ENCODE measurements at places on chromosomes 13 and 19.

GRCh38 chr13:83666141-83666540 lies 216.1 kb downstream of the SLITRK1 start:
- DNase-seq = no peak

- no peak for DNase-seq
Measured at GRCh38 chr19:4976401-4977298, 7.7 kb downstream of the KDM4B start.

GRCh38 chr13:24277761-24278160 lies 31.6 kb upstream of the C1QTNF9 start:
- DNase-seq = no peak

DNA sequence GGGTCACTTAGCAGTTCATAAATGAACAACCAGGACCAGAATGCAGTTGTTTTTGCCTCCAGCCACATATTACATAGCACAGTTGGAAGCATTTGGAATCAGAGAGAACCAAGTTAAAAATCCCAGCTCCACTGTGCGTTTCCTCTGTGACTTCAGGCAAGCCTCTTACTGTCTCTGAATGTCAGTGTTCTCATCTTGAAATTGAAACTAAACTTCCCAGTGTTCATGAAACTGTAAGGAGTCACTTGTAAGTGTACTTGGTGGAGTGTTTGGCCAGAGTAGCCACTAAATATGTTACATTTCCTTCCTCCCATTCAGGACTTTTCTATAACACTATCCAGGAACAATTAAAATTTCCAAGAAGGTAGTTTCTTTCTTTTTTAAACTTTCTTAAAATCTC lies 276.8 kb downstream of the KCNRG start:
- DNase-seq = no peak

DNA sequence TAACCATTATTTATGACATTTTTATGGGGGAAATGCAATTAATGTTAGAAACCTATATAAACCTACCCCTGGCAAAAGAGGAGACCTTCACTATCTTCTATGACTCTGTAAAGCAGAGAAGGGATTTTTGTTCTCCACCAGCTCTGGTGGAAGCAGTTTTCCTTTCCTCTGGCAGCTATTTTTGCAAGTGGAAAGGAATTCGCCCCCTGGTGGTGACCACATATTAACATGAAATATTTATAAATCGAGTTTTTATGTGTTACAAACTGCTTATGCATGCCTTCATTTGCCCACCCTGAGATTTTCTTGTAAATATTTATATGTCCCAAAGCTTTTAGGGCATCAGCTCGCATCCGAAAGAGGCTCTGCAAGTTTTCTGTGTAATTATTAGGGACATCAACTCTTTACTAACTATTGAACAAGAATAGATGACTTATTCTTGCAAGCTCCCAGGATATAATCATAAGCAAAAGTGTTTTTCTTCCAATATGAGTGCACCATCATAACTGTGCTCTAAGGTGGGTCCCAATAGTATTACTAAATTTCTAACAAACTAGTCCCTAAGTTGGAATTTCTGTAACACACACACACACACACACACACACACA lies 62.4 kb downstream of the SERTM1 start:
- peak; percentile 15 for DNase-seq

DNA sequence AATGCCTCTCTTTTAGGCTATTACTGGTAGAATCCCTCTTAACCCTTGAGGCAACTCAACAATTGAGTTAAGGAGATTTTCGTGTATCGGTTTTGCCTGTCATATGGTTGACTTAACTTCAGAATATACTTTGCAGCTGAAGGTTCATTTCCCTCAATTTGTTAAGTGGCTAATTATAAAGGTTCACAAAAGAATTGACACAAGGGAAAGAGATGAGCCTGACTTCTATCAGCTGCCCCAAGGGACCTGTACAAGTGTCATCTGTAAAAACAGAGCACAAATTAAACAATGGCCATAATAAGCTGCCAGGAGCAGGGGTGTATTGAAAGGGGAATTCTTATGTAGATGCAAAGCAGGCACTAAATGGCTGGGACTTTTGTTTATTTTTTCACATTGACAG lies 334.8 kb upstream of the OBI1 start:
- no peak for DNase-seq

DNA sequence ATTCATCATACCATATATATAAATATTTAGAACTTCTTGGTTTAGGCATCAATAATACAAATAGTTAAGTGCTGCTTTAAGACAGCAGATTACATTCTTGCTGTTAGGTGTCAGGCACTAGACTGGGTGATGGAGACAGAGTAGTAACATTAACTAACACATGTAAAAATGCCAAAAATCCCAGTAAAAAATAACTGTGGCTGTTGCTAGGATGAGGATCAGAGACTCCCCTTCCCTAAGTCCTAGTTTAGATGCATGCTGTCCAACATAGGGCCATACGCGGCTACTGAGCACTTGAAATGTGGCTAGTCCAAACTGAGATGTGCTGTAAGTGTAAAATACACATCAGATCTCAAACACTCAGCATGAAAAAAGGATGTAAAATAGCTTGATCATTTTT lies 94.7 kb downstream of the CDADC1 start:
- no peak for DNase-seq

GRCh38 chr13:98853771-98854221 lies 101.3 kb upstream of the SLC15A1 start:
- DNase-seq = no peak
